CD4-positive, CD25-positive, alpha-beta regulatory T cell (primary cell): ENCODE measurements at places on chromosomes 2 and 18. TPM values are rescaled to one million over a fixed set of nuclear protein-coding genes. Genes with fewer than 3 reads are reported as not detected.

DNA sequence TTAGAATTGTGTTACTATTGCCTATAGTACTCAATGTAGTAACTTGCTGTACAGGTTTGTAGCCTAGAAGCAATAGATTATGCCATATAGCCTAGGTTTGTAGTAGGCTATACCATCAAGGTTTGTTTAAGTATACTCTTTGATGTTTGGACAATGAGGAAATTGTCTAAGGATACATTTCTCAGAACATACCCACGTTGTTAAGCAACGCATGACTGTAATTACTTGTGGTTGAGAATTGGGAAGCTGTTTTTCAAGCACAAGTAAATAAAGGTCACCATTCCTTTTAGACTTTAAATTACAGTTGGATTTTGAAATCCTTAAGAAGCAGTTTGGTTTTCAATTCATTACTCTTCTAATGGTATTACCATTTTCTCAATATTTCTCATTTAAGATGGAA, 89.8 kb upstream of the KCNH7 start:
- no peak for DNase-seq
- no peak overlapping the region for H3K4me3 ChIP-seq
- no peaks in the 10 kb centered on the region for H3K36me3 ChIP-seq
- H3K4me1 ChIP-seq: no peaks in the 10 kb centered on the region
- no peak overlapping the region for H3K27ac ChIP-seq
- H3K27me3 ChIP-seq: no peaks in the 10 kb centered on the region

DNA sequence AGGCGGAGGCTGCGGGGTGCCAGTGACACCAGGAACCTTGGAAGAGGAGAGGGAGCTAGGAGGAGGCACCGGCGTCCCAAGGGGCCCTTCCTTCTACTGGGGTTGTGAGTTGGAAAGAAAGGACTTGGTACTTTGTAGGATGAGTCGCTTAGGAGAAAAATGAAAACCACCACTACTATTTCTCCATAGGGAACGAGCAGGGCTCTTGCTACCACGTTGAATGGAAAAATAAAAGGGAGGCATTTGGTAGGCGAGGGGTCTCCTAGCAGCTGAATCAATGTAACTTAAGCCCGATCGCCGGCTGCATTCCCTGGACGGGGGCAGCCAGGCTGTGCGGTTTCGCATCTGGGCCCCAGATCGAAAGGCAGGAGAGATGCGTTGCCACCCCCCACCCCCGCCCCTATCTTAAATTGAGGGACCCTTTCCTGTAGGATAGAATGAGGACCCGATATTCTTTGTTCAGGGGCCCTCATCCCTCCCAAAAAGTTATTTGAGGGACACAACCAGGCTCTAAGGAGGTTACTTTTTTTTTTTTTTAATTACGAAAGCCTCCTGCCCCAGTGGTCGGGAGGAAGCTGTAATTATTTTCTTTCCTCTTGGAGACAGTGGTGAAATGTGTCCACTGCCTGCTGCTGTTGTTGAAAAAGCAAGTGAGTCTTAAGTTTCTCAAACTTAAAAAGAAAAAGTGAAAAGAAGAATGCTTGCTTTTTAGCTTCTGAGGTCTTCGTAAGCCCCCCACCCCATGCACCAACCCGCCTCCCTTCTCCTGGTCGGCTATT, 1.3 kb downstream of the IGFBP2 start:
- peaks cover 5% of the 10 kb centered on the region for H3K4me1 ChIP-seq
- H3K27me3 ChIP-seq: peaks cover 8% of the 10 kb centered on the region
- no peak overlapping the region for H3K27ac ChIP-seq
- no peaks in the 10 kb centered on the region for H3K36me3 ChIP-seq
- no peak overlapping the region for H3K4me3 ChIP-seq

DNA sequence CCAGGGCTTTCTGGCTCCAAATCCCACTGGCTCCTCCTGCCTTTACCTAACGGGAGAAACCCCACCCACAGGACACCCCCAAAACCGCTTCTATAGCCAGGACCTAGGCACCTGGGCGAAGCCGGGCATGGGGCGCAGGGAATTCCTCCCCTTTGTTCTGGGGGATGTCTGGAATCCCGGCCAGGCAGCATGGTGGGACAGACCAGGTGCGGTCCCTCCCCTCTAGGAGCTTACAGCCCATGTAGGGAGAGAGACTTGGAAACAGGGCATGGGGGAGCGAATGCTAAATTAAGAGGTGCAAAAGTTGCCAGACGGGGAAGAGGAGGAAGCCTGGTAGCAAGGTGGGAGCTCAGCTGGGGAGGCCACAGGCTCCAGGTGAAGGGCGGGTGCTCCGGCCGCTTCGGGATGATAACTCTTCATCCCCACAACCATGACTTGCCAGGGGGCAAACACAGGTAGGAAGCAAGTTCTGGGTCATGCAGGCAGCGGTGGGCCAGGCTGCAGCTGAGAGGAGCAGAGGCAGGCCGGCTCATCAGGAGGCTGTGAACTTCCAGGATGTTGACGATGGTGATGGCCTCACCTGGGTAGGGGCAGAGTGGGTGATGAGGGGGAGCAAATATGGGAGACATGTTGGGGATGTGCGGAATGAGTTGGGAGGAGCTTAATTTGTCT, 1.3 kb downstream of the TMEM37 start:
- peaks cover 2% of the 10 kb centered on the region for H3K27me3 ChIP-seq
- peaks cover 3% of the 10 kb centered on the region for H3K4me1 ChIP-seq
- no peaks in the 10 kb centered on the region for H3K36me3 ChIP-seq
- no peak for DNase-seq
- H3K4me3 ChIP-seq: no peak overlapping the region

- H3K27ac ChIP-seq: no peak overlapping the region
- no peaks in the 10 kb centered on the region for H3K4me1 ChIP-seq
- H3K4me3 ChIP-seq: no peak overlapping the region
- H3K36me3 ChIP-seq: no peaks in the 10 kb centered on the region
These were observed 41.9 kb downstream of the SCN9A start for GRCh38 chr2:166333801-166334200.

- no peaks in the 10 kb centered on the region for H3K27me3 ChIP-seq
- H3K27ac ChIP-seq: no peak overlapping the region
- no peak overlapping the region for H3K4me3 ChIP-seq
- no peaks in the 10 kb centered on the region for H3K36me3 ChIP-seq
- peaks cover 5% of the 10 kb centered on the region for H3K4me1 ChIP-seq
- no peak for DNase-seq
These were observed 37.7 kb upstream of the CTDP1 start for GRCh38 chr18:79641722-79642497.

GRCh38 chr2:15507061-15507460, 54.1 kb downstream of the NBAS start:
- no peak overlapping the region for H3K27ac ChIP-seq
- no peak overlapping the region for H3K4me3 ChIP-seq
- DNase-seq: no peak

- H3K36me3 ChIP-seq: peaks cover 52% of the 10 kb centered on the region
- peaks cover 16% of the 10 kb centered on the region for H3K4me1 ChIP-seq
- no peak for DNase-seq
These were observed 9.3 kb downstream of the SP140 start for GRCh38 chr2:230234845-230235244.

- peaks cover 12% of the 10 kb centered on the region for H3K4me1 ChIP-seq
- peak overlapping the region; percentile 82 for H3K4me3 ChIP-seq
- H3K36me3 ChIP-seq: no peaks in the 10 kb centered on the region
- H3K27me3 ChIP-seq: peaks cover 2% of the 10 kb centered on the region
- peak; percentile 72 for DNase-seq
These were observed 123.9 kb upstream of the SLC1A4 start for GRCh38 chr2:64865073-64865830.

DNA sequence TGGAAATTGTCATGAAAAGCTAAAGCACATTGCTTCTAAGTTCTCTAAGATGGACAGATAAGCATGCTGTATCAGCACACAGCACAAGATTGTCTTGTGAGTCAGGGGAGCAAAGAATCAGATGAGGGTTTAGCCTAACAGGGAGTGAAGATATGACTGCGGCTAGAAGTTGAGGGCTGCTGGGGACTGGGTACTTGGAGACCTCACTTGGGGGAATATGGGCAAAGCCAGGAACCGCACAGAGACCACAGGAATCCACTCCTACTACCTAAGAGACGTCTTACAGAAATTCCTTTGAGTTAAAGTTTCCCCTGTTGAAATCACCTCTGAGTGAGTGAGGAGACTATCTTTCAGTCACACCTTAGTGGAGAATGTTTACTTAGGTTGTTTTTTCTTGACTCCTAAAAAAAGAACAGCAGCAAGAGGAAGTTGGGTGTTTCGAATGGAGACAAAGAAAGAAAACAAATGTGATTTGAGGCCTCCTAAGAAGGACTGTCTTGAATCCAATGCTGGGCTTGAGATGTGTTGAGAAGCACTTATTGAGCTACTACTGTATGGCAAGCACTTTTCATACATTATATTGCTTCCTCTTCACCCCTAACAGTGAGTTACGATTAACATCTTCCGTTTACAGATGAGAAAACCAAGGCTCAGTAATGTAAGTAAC, 100.7 kb downstream of the ANKRD44 start:
- H3K36me3 ChIP-seq: peaks cover 3% of the 10 kb centered on the region
- peaks cover 98% of the 10 kb centered on the region for H3K4me1 ChIP-seq
- no peaks in the 10 kb centered on the region for H3K27me3 ChIP-seq

DNA sequence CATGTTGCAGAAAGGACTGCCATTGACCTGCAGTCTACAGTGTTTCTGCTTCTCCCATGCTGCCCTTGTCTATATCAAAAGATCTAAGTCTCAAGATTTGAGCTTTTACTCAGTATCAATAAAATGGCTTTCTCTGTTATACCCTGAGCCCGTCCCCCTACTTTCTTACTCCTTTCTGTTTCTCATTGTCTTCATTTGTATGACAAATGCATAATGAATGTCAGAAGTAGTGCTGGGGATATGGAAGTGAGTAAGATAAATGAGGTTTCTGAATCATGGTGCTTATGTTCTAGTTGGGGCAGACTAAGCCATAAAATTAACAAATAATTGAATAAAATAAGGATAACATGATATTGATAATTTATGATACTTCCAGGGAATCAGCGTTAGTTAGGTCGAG, 128.6 kb downstream of the PARD3B start:
- no peak overlapping the region for H3K27ac ChIP-seq
- no peaks in the 10 kb centered on the region for H3K27me3 ChIP-seq
- H3K4me3 ChIP-seq: no peak overlapping the region
- H3K4me1 ChIP-seq: no peaks in the 10 kb centered on the region
- DNase-seq: no peak

DNA sequence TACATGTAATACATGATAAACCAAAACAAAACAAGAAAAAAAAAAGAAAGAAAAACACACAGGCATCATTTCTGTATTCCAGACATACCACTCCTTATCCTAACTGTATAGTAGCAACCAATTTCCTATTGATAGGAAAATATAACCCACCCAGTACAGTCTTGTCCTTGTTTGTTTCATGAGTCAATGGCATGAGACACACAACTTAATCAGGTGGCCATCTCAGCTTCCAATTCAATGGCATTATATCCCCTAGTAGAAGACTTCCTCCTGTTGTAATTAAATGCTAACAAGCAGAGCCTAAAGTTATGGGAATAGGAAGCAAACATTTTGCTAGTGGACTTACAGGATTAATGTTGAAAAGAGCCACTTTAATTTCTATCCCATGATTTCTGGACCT, 121.0 kb upstream of the NOL4 start:
- DNase-seq: no peak
- no peaks in the 10 kb centered on the region for H3K27me3 ChIP-seq
- no peaks in the 10 kb centered on the region for H3K4me1 ChIP-seq
- H3K36me3 ChIP-seq: no peaks in the 10 kb centered on the region
- H3K4me3 ChIP-seq: no peak overlapping the region

DNA sequence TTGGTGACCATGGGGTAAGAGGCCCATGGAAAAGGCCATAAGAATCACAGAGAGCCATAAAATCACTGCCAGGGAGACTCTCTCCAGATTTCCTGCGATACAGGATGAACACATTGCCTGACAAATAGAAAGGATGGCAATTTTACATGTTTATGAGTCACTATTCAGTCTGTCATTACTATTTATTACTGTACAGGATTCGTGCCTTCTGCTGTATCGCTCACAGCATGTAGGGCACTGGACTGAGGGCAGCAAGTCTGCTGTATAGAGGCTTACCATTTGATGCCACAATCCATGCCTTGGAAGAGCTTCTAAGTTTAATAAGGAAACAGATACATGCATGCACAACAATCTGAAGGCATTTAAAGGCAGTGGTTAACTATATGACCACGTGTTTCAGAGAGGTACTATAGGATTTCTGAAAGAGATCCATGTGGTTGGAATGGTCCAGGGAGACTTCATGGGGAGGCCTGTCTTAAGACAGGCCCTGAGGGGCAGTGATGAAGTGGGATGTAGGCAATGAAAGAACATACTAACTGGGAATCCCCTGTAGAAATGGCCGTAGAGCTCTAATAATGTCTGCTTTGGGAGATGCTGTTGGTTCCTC, 702.4 kb upstream of the RAB6C start:
- no peaks in the 10 kb centered on the region for H3K36me3 ChIP-seq
- no peaks in the 10 kb centered on the region for H3K4me1 ChIP-seq
- no peak overlapping the region for H3K27ac ChIP-seq
- no peaks in the 10 kb centered on the region for H3K27me3 ChIP-seq

GRCh38 chr2:129610766-129611165, 368.7 kb upstream of the RAB6C start:
- no peak overlapping the region for H3K4me3 ChIP-seq
- H3K27me3 ChIP-seq: no peaks in the 10 kb centered on the region
- no peak overlapping the region for H3K27ac ChIP-seq

- no peak overlapping the region for H3K4me3 ChIP-seq
- H3K27me3 ChIP-seq: no peaks in the 10 kb centered on the region
- no peaks in the 10 kb centered on the region for H3K36me3 ChIP-seq
- H3K4me1 ChIP-seq: no peaks in the 10 kb centered on the region
These were observed 88.9 kb upstream of the NRXN1 start for GRCh38 chr2:51120754-51121280.

GRCh38 chr2:37782721-37783371, 111.4 kb upstream of the CDC42EP3 start:
- DNase-seq: no peak
- no peak overlapping the region for H3K27ac ChIP-seq
- H3K27me3 ChIP-seq: no peaks in the 10 kb centered on the region
- H3K36me3 ChIP-seq: no peaks in the 10 kb centered on the region
- no peaks in the 10 kb centered on the region for H3K4me1 ChIP-seq

DNA sequence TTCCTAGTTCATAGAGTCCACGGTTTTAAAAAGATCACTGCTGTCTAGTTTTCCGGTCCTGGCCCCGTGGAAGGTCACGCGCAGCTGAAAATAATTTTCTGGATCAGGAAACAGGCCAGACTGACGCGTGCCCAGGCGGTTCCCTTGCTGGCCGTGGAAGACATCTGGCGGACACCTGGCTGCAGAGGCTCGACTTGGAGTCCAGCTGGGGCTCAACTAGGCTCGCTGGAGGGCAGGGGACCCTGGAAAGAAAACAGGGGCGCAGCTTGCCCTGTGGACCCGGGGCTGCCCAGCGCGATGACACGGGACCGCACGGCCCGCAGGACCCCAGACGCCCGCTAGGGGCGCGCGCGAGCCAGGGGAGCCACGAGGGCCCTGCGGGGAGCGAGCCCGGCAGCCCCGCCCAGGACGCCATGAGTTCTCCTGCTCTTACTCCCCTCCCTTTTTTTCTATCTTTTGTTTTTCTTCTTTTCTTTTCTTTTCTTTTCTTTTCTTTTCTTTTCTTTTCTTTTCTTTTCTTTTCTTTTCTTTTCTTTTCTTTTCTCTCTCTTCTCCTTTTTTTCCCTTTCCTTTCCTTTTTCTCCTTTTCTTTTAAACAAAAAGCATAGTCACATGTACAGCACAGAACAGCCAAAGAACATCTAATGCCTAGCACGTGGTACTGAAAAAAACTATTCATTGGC, 43.2 kb upstream of the UBE2F start:
- H3K4me1 ChIP-seq: peaks cover 12% of the 10 kb centered on the region
- no peaks in the 10 kb centered on the region for H3K36me3 ChIP-seq
- no peaks in the 10 kb centered on the region for H3K27me3 ChIP-seq
- peak; percentile 81 for DNase-seq

Gene LCT
- not detected for polyA plus RNA-seq

Gene RAD51AP2
- polyA plus RNA-seq: not detected

Gene MOGAT1
- polyA plus RNA-seq: not detected

Gene ARHGAP28
- not detected for polyA plus RNA-seq

Gene MC4R
- not detected for polyA plus RNA-seq

Gene KIF1A
- not detected for polyA plus RNA-seq

Gene CCDC150
- not detected for polyA plus RNA-seq

Gene UGT1A6
- not detected for polyA plus RNA-seq

Gene IRS1
- 0.13 TPM for polyA plus RNA-seq

Gene MBP
- 138 TPM for polyA plus RNA-seq
